ENCODE measurements at places on chromosomes 7 and 10.
A peak's percentile ranks its signal among the peaks of the same experiment; 100 is the strongest.

- DNase-seq, result no peak
Observed at GRCh38 chr7:70953796-70954195, 178.1 kb upstream of the GALNT17 start.

DNA sequence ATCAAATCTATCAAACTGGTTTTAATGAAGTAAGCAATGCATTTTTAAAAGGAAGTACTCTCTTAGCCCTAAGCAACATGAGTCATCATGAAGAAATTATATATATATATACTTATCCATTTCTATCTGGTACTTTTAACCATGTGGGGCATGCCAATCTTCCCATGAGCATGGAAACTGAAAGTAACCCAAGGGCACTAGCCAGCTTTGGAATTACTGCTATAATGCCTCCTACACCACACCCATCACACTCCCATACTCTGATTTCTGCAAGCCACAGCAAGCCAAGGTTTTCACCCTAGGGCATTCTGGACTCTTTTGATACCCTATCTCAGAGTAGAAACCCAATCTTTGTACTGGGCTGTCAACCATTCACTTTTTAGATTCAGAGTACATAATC is 204.6 kb downstream of the IMMP2L start:
- DNase-seq, result no peak

DNA sequence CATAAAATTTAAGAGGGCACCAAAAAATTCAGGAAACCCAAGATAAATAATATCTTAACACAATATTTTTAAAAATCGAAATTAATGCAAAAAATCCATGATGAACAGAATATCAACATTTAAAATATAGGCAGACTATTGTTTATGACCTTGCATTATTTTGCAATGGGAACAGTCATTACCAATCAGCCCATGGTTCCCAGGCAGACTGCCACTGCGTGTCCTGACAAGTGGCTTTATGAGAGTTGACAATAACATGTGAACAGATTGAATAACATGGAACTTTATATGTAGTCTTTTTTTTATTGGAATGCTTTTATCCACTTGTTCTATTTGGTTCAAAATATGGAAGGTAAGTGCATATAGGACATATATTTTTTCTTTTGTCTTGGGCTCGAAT is 3.1 kb upstream of the AVPI1 start:
- DNase-seq, result no peak

- DNase-seq, result no peak
Observed at GRCh38 chr10:5518143-5518542, 6.6 kb upstream of the CALML3 start.

- no peak for DNase-seq
Observed at GRCh38 chr7:133354546-133355324, 101.9 kb downstream of the EXOC4 start.

GRCh38 chr10:88037623-88038022 is 174.2 kb downstream of the PTEN start:
- no peak for DNase-seq

DNA sequence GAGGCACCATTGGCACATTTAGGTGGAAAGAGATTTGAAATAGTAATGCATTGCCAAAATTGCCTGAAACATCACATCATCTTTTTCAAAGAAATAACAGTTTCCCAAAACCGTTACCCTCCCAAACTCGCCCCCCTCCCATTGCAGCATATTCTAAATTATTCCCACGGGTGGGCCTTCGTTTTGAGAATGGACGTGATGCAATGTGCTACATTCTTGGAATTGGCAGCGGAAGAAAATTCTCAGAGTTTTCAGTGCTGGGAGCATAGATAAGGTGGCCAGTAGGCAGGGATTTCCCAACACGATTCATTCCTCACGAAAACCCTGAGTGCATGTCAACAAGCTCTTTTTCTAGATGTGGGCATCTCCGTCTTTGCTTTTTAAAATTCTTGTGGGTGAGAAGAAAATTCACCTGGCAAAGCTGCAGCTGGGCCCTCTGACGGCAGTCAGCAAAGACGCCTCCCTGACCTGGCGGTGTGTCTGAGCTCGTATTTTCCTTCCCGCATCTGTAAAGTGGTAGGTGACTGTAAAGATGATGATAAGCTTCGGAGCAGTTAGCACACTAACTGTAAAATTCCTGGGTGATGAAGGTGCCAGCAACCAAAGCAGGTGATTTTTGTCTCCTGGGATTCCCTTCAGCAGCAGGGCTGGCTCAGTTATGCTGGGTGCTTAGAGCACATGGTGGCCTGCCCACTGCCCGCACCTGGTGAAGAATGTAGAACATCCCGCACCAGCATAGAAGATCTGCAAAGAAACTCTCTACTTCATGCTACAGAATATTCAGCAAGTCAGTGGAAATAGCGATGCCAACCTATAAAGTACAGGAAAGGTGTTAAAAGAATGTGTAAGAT is 141.9 kb upstream of the KLF6 start:
- no peak for DNase-seq

DNA sequence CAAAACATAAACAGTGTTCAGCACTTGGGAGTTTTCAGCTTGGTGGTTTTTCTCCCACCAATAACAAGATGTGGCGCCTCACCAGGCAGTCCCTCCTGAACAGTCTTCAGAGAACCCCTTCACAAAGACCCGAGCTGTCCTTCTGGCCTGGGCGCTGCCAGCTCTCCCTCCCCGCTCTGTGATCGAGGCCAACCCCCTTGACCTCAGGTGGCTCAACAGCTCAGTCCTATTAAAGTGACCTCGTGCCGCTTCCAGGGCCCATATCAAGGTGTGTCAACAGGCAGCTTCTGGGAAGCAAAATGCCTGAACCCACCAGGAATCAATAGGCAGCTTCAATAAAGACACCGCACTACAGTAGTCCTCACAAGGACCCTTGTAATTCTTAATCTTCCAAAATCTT is 63.3 kb downstream of the CHST15 start:
- no peak for DNase-seq

DNA sequence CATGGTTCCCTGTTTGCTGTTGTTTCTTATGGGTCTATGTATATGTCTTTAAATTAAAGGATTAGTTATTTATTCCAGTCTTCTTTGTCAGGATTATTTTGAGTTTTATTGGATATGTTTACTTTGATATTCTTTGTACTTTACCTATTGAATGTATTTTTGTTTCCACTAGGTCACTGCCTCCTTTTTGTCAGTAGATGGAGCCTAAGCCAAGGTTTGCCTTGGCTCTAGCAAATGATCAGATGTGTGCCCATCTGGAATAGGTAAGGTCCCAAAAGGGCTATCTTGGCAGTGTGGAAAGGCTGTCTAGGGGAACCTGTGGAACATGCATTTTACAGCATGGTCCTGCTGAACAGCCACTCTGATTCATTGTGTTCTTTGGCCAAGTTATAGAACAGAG is 337.3 kb upstream of the GHITM start:
- no peak for DNase-seq

GRCh38 chr7:129502708-129503685 is 666 bp downstream of the SMKR1 start:
- peak; percentile 13 for DNase-seq

DNA sequence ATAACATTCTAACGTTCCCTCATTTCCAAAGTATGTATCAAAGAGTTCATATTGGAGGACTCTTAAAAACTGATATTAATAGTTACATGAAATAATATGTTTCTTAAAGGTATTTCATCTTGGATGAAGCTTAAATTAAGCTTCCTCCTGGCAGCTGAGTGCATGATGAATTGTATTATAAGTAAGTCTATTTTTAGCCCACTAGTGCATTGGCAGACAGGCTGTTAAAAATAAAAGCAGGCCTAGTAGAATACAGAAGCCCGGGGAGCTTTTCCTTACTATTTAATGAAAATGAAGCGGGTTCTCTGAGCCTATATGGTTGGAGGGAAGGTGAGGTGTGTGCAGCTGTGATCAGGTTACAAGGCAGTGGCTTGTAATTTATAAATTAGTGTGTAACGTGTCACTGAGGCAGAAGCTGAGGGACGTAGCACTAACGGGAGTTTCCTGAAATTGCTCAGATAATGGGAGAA is 130.7 kb upstream of the KMT2E start:
- no peak for DNase-seq

- no peak for DNase-seq
Observed at GRCh38 chr7:142263598-142264380, 5.9 kb upstream of the PRSS58 start.

DNA sequence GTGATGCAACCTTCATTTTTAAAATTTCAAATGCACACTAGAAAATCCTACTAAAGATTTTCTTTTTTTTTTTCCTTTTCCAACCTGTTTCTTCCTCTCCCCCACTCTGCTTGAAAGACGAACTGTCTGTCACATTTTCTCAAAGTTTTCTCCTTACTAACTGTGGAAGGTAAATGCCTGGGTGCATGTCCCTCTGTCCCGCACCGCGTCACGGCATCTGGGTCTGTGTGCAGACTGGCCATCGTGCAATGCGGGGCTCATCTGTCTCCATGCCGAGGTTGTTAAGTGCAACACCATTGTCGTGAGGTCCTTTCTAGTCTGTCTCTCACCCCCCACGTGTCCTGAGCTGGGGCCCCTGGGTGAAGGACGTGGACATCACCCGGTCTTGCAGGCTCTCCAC is 28.4 kb downstream of the PFKFB3 start:
- DNase-seq, result no peak

DNA sequence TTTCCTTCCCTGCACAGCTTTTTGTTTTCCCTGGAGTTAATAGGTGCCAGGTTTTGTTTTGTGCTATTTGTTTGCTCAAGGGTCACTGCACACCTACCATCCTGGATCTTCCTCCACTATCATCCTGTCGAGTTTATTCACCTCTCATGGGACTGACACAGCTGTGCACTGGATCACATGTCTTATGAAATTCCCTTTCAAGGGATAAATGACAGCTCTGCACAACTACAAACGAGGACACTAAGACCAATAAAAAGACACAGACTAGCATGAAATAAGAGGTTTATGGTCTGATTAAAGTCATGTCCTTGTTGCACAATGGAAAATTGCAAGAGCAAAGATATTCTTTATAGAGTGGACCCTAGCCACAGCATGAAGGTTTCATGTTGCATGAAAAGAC is 76.7 kb upstream of the SFMBT2 start:
- DNase-seq, result no peak

DNA sequence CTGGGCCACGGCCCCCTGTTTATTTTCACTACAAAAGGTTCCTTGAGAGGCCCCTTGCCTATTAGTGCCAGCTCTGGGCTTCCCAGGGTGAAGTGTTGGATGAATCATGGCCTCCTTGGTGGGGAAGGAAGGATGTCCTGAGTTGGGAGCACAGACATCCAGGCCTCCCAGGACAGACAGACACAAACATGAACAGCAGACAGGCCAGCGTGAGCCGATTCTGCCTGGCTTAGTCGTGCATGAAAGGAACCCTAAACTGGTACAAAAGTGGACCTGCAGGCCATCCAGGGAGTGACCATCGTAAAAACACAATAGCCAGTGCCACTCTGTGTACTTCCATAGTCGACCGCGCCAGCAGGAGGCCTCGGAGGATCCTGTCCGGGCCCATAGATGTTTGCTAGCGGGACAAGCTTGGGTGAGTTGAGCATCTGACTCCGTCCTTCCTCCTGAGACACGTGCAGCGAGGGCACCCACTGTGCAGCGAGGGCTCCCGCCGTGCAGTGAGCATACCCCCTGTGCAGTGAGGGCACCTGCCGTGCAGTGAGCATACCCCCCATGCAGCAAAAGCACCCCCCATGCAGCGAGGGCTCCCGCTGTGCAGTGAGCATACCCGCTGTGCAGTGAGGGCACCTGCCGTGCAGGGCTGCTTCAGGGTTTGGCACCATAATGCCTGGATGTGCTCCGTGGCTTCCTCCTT is 51.3 kb upstream of the PRKAR1B start:
- no peak for DNase-seq

DNA sequence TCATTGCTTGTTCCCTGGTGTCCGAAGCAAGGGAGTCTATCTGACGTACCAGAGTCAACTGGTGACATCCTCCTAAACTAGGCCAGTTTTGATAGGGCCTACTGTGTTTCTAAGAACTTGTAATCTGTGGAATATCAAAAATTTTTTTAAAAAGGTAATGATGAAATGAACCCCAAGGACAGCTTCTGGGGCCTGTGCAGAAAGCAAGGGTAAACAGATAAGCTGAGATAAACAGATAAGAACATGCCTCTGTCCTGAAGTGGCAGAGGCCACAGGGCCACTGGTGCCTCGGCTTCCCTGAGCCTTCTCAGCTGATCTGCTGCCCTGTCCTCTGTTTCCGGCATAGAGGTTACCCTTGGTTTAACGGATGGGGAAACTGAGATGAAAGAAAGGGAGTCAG is 8.8 kb downstream of the GRK5 start:
- no peak for DNase-seq
